ENCODE measurements at places on chromosomes 5 and 9.

DNA sequence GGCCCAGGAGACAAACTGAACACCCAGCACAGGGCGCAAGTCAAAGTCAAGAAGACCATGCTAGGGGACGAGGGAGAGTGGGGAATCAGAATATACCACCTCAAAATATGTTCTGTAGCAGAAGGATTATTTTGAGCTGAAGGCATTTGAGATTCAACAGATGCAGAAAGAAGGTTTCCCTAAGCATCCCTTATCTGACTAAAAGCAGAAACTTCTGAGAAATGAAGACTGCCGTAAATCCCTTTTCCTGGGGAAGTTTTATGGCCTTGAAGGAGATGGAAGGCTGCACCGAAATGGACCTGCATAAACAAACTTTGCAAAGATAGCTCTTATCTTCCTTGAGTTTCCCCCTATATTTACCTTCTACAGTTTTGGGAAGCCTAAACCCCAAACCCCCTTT lies 72.8 kb downstream of the PTTG1 start:
- no peak for DNase-seq
- no peak overlapping the region for H3K4me3 ChIP-seq
- H3K27ac ChIP-seq, result no peak overlapping the region
- H3K4me1 ChIP-seq, result no peaks in the 10 kb centered on the region

GRCh38 chr5:84437673-84438315 lies 53.1 kb upstream of the EDIL3 start:
- no peak for DNase-seq
- no peaks in the 10 kb centered on the region for H3K4me1 ChIP-seq
- no peak overlapping the region for H3K27ac ChIP-seq

DNA sequence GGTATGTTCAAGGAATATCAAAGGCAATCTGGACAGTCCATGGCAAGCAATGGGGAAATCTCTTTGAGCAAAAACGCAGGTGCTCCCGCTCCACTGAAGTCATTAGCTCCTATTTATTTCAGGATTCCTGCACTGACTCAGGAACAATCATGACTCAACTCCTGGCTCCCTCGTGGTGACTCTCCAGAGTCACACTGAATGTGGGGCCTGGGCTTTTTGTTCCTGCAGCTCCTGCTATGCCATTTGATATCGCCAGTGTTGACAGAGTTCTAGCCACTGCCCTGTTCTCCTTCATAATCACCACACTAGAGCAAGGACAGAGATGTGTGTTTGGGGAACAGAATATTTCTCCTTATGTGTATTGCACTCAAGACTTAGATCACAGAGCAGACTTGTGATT lies 187.2 kb upstream of the ZNF462 start:
- no peaks in the 10 kb centered on the region for H3K36me3 ChIP-seq
- no peak overlapping the region for H3K4me3 ChIP-seq
- DNase-seq, result no peak
- peaks cover 10% of the 10 kb centered on the region for H3K4me1 ChIP-seq

- H3K27ac ChIP-seq, result no peak overlapping the region
- no peaks in the 10 kb centered on the region for H3K4me1 ChIP-seq
- peaks cover 3% of the 10 kb centered on the region for H3K36me3 ChIP-seq
- no peaks in the 10 kb centered on the region for H3K27me3 ChIP-seq
Measured at GRCh38 chr5:109574985-109575384, 114.7 kb upstream of the MAN2A1 start.

DNA sequence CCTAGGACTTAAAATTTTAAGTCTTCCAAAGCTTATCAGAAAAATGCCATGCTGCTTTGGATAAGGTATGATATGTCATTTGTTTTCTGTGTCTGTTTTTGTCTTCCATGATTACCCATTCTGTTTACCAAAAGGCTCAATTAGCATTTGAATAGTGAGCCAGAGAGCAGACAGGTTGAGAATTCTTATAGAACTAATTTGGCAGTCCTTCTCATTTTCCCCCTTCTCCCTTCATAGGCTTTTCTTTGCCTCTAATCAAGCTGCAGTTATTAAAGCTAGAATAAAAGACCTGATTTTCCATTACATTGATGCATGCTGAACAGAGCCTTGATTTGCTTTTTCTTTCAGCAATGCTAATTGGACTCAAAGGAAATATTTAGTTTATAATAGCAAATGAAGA lies 993.0 kb downstream of the MAT2B start:
- no peaks in the 10 kb centered on the region for H3K36me3 ChIP-seq
- H3K27ac ChIP-seq, result no peak overlapping the region
- peaks cover 4% of the 10 kb centered on the region for H3K4me1 ChIP-seq
- H3K4me3 ChIP-seq, result no peak overlapping the region
- no peaks in the 10 kb centered on the region for H3K27me3 ChIP-seq

DNA sequence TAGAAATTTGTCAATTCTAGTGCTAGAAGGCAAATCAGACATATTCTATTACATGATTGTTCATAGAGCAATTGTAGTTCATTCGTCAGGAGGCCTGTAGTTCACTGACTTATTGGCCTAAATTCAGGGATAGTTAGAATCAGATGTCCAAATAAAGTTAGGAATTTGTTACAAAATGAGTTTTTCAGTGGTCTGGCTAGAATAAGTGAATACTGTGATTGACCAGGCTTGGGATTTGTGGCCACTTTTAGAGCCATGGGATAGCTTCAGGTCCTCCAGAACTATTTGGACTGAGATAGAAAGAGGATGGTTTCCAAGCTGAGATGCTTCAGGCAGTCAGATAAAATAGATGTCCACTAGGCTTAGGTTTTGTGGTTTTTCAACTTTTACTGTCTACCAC lies 199.1 kb upstream of the MPDZ start:
- H3K27me3 ChIP-seq, result no peaks in the 10 kb centered on the region
- no peaks in the 10 kb centered on the region for H3K4me1 ChIP-seq
- DNase-seq, result no peak

- DNase-seq, result no peak
- no peaks in the 10 kb centered on the region for H3K4me1 ChIP-seq
- no peak overlapping the region for H3K4me3 ChIP-seq
- peaks cover 11% of the 10 kb centered on the region for H3K36me3 ChIP-seq
- peaks cover 4% of the 10 kb centered on the region for H3K27me3 ChIP-seq
Measured at GRCh38 chr5:149099920-149100319, 37.1 kb upstream of the SH3TC2 start.

DNA sequence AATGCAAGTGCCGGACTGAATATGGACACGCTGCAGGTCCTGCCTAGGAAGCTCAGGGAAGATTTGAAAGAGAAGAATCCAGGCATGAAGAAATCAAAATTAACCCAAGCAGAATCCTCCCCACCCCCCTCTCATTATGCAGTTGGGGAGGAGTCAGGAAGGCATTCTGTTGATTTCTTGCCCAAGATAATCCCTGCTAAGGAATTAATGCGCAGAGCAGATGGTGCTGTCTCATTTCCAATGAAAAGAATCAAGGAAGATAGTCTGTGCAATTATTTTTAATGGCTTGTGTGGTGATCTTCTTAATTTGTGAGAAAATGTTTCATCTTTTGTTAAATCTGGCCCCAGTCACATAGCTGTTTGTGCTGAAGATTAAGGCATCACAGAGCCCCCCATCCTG lies 145.0 kb downstream of the ZNF462 start:
- DNase-seq, result no peak
- peaks cover 48% of the 10 kb centered on the region for H3K4me1 ChIP-seq
- H3K4me3 ChIP-seq, result no peak overlapping the region
- H3K27ac ChIP-seq, result peak overlapping the region; percentile 73

DNA sequence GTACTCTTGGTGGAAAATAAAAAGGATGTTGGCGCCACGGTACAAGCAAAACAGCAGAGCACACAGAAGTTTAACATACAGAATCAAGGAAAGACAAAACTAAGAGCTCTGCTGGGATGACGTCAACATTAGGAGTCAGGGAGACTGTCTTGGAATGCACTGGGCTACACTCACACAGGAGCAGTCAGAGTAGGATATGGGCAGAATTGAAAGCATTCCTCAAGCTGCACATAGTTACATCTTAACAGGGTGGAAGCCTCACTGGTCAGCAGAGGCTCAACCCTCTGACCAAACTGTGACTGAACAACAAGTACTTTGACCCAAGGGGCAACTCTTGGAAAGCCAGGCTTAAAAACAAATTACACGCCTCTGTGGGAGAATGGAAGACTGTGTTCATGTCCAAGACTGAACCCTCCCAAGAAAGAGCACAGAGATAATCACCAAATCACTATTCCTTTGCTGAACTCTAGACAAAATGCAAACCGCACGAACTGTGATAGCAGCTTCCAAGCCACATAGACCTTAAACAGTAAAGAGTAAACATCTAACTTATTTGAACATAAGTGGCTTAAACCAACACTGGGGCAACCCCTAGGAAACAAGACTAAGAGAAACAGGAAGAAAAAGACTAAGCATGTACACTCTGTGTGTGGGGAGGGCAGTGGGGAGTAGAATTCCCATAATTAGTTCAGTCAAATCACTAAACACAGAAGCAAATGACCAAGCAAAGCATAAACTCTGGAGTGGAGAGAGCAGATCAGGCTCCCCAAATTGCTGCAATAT lies 772.7 kb downstream of the PRELID2 start:
- peaks cover 18% of the 10 kb centered on the region for H3K4me1 ChIP-seq
- peak overlapping the region; percentile 47 for H3K27ac ChIP-seq
- peak; percentile 5 for DNase-seq
- no peaks in the 10 kb centered on the region for H3K36me3 ChIP-seq

DNA sequence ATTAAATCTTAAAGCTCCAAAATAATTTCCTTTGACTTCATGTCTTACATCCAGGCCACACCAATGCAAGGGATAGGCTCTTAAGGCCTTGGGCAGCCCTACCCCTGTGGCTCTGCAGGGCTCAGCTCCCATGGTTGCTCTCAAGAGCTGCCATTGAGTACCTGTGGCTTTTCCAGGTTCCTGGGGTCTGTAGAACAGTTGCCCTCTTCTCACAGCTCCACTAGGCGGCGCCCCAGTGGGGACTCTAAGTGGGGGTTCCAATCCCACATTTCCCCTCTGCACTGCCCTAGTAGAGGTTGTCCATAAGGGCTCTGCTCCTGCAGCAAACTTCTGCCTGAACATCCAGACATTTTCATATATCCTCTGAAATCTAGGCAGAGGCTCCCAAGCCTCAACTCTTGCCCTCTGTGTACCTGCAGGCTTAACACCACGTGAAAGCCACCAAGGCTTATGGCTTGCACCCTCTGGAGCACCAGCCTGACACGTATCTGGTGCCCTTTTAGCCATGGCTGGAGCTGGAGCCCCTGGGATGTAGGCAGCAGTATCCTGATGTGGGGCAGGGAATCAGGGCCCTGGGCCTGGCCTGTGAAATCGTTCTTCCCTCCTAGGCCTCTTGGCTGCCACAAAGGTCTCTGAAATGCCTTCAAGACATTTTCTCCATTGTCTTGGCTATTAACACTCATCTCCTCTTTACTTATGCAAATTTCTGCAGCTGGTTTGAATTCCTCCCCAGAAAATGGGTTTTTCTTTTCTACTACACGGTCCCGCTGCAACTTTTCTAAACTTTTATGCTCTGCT lies 185.1 kb downstream of the SMARCA2 start:
- no peak for DNase-seq
- no peak overlapping the region for H3K27ac ChIP-seq
- H3K4me3 ChIP-seq, result no peak overlapping the region
- H3K27me3 ChIP-seq, result no peaks in the 10 kb centered on the region

- H3K27me3 ChIP-seq, result peaks cover 4% of the 10 kb centered on the region
- H3K27ac ChIP-seq, result no peak overlapping the region
- H3K36me3 ChIP-seq, result peaks cover 3% of the 10 kb centered on the region
- DNase-seq, result no peak
- no peaks in the 10 kb centered on the region for H3K4me1 ChIP-seq
Measured at GRCh38 chr9:101639311-101639710, 44.5 kb upstream of the PPP3R2 start.

DNA sequence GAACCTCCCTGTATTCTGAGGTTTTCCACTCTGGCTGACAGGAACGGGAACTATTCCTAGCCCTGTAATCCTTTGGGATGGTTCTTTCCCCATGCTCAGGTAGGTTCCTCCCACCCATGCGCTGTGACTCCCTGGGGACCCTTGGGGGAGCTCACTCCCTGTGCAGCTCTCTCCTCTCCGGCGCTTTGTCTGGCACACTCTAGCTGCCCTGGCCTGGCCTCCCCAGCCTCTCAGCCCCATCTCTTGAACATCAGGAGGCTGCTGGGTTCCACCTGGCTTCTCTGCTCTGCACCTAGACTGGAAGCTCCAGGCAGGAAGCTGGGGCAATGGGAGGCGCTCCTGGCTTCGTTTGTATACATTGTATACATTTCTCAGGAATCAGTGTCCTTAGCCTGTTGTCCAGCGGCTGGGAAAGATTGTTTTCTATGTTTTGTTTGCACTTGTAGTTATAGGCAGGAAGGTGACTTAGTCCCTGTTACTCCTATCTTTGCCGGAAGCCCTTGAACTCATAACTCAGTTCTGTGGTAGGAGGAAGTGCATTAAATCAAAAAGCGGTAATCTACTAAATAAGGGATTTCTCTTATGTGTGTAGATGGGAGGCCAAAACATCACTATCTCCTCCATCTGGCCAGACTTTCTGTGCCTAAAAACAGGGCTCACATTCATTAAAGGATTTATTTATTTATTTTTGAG lies 20.4 kb downstream of the SLC25A25 start:
- no peak for DNase-seq
- H3K27me3 ChIP-seq, result no peaks in the 10 kb centered on the region
- H3K27ac ChIP-seq, result no peak overlapping the region
- no peaks in the 10 kb centered on the region for H3K36me3 ChIP-seq
- peaks cover 38% of the 10 kb centered on the region for H3K4me1 ChIP-seq
- H3K4me3 ChIP-seq, result no peak overlapping the region

DNA sequence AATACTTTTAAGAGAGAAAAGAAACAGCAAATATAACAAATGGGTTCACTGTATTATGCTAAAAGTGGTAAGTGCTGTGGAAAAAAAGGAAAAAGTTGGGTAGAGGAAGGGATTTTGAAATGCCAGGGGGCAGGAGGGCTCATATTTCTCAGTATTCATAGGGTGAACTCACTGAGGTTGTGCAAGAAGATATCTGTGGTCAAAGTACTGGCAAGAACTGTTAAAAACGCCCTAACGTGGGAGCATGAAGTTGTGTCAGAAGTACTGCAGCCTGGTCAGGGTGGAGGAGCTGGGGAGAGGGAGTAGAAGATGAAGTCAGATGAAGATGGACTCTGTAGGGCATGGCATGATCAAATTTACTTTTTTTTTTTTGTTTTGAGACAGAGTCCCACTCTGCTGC lies 31.2 kb upstream of the SLC28A3 start:
- no peaks in the 10 kb centered on the region for H3K36me3 ChIP-seq
- H3K27me3 ChIP-seq, result no peaks in the 10 kb centered on the region
- no peaks in the 10 kb centered on the region for H3K4me1 ChIP-seq

GRCh38 chr5:151758141-151758429 lies 346 bp downstream of the ATOX1 start:
- no peaks in the 10 kb centered on the region for H3K27me3 ChIP-seq
- peaks cover 3% of the 10 kb centered on the region for H3K36me3 ChIP-seq
- peak overlapping the region; percentile 43 for H3K27ac ChIP-seq
- peak; percentile 25 for DNase-seq
- peak overlapping the region; percentile 85 for H3K4me3 ChIP-seq

- no peaks in the 10 kb centered on the region for H3K4me1 ChIP-seq
- no peak overlapping the region for H3K27ac ChIP-seq
- no peak overlapping the region for H3K4me3 ChIP-seq
- DNase-seq, result no peak
Measured at GRCh38 chr5:180470361-180470760, 23.8 kb upstream of the CNOT6 start.
